ENCODE measurements at places on chromosomes 3 and 15.

GRCh38 chr3:131218196-131218595, 163.4 kb upstream of the NUDT16 start:
- no peak for DNase-seq

- no peak for DNase-seq
Observed at GRCh38 chr15:88604381-88605188, 16.6 kb upstream of the AEN start.

- no peak for DNase-seq
Observed at GRCh38 chr15:68499620-68500312, 67.8 kb upstream of the ITGA11 start.

GRCh38 chr3:65093641-65094040, 405.8 kb upstream of the ADAMTS9 start:
- no peak for DNase-seq

DNA sequence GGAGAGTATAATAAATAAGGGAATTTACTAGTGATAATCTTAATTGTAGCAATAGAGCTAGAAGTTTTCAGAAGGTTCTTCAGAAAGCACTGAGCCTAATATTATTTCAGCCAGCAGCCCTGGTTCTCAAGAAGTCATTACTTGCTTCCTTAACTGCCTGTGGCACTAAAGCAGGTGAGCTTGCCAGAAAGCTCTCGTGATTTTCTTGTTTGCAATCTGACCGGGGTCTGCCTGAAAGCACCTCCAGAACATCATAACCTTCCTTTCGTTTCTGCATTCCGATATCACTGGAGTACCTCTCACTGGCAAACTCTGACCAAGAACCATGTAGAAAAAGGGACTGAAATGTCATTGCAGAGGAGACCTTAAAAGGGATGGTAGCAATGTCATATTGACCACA, 510.3 kb downstream of the ZIC1 start:
- DNase-seq: no peak

GRCh38 chr15:100400996-100401395, 59.2 kb upstream of the ADAMTS17 start:
- DNase-seq: no peak

DNA sequence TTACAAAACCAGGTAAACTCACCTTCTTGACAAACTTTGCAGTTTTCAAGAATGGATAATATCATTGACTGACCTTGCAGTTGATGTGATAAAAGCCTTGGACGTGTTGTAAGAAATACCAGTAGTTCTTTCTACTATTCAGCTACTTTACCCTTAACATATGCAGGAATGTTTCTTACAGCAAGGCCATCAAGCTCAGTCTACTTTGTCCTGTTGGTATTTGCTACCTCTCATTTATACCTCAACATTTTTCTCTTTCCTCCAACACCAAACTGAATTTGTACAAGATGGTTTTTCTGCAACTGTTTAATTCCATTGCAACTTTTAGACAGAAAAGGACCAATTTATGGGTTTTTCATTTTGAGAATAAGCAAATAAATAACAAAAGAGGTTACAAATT, 147.4 kb upstream of the BCHE start:
- DNase-seq: no peak

DNA sequence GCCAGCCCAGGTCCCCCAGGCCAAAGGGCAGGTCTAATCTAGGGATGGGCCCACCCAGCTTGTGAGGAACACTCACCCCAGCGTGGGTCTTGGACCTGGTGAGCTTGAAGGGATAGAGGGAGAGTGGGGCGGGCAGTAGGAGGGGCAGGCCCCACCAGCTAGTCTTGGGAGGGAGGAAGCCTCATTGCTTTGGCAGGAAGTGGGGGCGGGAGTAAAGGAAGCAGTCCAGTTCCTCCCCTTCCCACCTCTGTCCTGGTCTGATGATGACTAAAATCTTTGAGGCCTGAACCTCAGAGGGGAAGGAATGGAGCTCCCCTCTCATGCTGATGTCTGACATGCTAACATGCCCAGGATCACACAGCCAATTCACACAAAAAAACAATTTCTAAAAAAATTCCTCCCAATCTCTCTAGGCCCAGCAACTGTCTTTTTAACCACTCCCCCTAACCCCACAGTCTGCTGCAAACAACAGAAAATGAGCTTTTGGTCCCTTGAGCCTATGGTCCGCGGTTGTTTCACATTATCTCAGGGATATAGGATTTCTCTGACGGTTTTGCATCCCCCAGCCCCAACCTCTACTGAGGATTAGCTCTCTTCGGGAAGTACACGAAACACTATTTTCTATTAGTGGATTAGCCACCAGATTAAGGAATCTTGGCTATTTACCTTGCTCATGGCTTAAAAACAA, 30.7 kb upstream of the DUSP7 start:
- no peak for DNase-seq

- no peak for DNase-seq
Observed at GRCh38 chr3:98326945-98327344, 26.7 kb upstream of the OR5K4 start.

DNA sequence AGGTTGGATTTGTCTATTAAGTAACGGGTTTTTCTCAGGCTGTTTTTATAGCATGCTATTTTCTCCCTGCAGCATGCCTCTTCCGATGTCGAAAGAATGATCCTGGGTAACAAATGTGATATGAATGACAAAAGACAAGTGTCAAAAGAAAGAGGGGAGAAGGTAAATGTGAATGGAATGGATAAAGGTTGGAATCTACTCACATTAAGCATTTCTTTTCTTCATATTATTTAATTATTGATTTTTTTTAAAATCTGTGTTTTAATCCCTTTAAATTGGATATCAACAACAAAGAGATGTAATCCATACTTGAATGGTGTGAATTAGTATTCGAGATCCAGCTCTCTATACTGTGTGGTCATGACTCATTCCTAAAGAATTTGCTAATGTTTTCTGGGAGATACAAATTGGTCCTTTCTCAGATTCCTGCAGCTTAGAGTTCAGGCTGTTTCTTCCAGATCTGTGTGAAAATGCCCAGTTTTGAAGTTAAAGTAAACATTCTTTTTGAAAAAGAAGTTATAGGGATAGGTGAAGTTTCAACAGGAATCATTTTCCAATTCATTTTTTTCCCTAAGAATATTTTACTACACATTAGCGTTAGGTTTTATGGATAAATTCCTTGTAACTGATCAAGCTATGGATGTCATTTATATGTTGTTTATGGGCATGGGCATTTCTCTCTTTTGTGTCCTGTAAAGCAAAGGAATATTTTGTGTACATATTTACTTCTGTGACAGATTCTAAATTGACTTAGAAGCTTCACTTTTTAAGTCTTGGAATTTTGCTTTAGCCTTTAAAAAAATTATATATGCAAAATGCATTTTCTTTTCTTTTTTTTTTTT, 20.8 kb upstream of the APH1B start:
- no peak for DNase-seq

GRCh38 chr3:184067573-184068055, 14.8 kb downstream of the HTR3C start:
- no peak for DNase-seq

- DNase-seq: no peak
Observed at GRCh38 chr15:51812598-51812997, 16.9 kb upstream of the TMOD3 start.

GRCh38 chr15:53739187-53739586, 20.3 kb downstream of the WDR72 start:
- no peak for DNase-seq

- no peak for DNase-seq
Observed at GRCh38 chr15:68997930-68998777, 16.3 kb upstream of the NOX5 start.

GRCh38 chr3:63251499-63251898, 26.6 kb upstream of the SYNPR start:
- DNase-seq: no peak

GRCh38 chr3:173395073-173395411, 2.5 kb upstream of the NLGN1 start:
- no peak for DNase-seq

- DNase-seq: no peak
Observed at GRCh38 chr3:9765865-9766264, 3.9 kb downstream of the CAMK1 start.

DNA sequence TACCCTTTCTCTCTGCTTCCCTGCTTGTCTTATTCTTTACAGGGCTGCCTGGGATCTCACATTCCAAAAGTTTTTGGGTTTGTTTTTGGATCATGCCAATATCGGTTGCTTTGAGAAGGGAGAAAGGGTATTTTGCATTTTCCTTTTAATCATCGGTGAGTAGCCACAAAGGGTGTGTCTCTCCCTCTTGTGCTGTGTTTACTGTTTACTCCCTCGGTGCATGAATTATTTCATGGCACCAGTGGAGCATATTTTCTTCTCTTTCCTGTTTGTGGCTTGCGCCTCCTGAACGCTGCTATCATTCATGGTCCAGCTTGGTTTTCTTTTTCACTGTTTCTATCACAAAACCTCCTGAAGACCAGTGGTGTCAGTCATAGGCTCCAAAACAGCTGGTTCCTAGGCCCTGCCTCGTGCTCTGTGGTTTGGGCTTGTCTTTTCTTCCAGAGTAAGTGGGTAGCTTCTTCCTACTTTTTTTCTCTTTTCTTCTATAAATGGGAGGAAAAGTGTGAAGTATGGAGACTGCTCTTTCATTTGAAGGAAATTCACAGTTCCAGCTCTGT, 54.9 kb downstream of the IGF1R start:
- no peak for DNase-seq

DNA sequence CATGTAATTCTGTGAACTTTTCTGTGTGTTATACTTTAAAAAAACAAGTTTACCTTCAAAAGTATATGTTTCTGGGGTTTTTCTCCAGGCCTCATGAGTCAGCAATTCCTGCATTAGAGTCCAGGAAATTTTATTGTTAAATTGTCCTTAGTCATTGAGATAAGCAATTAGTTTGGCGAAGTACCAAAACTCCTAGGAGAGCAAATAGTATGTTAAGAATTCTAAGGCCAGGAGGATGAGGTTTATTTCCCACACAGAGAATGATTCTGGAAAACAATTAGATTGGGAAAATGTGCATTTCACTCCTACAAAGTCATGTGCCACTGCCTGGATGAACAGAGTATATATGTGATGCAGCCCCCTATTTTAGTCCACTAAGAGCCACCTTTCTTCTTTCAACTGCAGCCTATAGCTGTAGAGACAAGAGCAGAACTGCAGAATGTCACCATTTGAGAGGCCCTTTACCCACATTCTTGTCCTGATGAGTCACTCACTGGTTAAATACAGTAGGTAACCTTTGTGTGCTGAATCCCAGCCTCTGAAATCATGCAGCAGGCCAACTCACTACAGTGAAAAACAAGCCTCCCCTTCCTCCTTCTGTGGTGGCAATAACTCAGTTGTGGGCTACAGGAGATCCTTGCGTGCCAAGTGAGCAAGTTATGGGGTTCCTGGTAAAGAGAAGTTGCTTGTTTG, 452.8 kb upstream of the THBS1 start:
- peak; percentile 89 for DNase-seq

GRCh38 chr3:60175680-60176079, 1075.6 kb downstream of the FHIT start:
- no peak for DNase-seq

- DNase-seq: no peak
Observed at GRCh38 chr3:191008074-191008473, 145.6 kb upstream of the GMNC start.

GRCh38 chr15:31435912-31436628, 109.4 kb downstream of the KLF13 start:
- no peak for DNase-seq

DNA sequence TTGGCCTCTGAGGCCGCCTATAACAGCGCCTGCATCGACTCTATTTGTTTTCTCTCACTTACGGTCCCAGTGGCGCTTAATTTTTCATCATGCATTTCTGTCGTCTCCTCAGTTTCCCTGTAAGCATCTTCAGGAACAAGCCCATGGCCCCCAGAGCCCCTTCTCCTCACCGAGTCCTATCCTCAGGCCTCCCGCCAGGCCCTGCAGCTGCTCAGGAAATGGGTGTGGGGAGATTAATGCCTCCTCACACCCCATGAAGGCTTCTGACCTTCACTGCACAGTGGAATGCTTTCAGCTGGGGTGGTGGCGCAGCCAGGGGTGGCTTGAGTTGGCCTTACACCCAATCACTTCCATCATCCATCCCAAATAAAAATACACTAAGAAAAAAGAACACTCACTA, 260.4 kb downstream of the FAM43A start:
- DNase-seq: no peak

GRCh38 chr3:143830063-143830462, 18.2 kb downstream of the SLC9A9 start:
- no peak for DNase-seq

GRCh38 chr15:88736204-88736603, 67.0 kb upstream of the ACAN start:
- no peak for DNase-seq

- no peak for DNase-seq
Observed at GRCh38 chr3:182683858-182684257, 109.4 kb upstream of the ATP11B start.

GRCh38 chr3:143847787-143848631, at the start of gene SLC9A9:
TSS of gene SLC9A9 (minus strand) at chr3:143848468. CDS start at chr3:143848322, 146 bp downstream.
- no peak for DNase-seq

DNA sequence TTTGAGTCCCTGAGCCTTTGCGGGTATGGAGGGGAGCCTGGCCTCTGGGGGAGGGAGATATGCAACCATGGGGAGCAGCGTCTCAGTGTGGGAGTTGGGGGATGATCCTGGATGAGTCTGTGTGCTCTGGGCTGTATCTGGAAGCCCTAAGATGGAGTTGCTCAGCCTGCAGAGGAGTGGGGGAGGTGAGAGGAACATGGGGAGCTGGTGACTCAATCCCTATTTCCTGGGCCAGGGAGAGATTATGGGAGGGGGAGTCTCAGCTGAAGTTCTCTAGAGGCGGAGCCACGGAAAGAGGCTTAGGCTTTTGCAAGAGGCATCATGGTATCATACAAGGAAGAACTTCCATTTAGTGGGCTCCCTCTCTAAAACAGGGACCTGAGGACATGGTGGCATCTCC, 59.5 kb upstream of the TMEM115 start:
- DNase-seq: no peak

DNA sequence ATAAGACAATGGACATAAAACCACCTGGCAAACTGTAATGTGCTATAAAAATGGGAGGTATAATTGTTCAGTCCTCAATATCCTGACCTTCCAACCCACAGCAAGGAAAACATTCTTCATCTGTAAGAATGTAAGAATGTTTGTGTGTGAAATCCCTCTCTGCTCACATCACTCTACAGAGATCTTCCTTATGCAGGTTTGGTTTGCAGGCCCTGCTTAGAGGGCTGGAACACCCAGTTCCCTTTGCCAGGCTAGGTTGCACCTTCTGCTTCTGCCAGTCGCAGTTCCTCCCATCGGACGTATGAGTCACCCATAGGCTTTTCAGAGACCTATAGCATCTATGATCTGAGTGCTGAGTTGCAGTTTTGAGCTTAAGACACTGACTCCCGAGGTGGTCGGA, 24.1 kb upstream of the MINAR1 start:
- DNase-seq: no peak

GRCh38 chr15:50137330-50137761, 18.3 kb upstream of the ATP8B4 start:
- peak; percentile 69 for DNase-seq

Measured in Panc1 (cell line).